NCI-H1417 treated with DMSO at 0.1 percent for 48 hours (cell line): ENCODE measurements at places on chromosomes 5 and 9.

GRCh38 chr5:122902263-122902662 is 56.9 kb downstream of the SNX24 start:
- DNase-seq: no peak

- DNase-seq: no peak
These were observed 19.2 kb upstream of the HMGCS1 start for GRCh38 chr5:43332401-43332800.

DNA sequence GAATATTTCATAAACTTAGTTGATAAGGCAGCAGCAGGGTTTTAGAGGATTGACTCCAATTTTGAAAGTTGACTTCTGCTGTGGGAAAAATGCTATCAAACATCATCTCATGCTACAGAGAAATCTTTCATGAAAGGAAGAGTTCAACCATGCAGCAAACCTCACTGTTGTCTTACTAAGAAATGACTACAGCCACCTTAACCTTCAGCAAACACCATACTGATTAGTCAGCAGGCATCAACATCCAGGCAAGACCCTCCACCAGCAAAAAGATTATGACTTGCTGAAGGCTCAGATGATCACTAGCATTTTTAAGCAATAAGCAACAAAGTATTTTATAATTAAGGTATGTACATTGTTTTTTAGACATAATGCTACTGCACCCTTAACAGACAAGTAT is 7.6 kb downstream of the TMEM174 start:
- DNase-seq: no peak

GRCh38 chr9:77000330-77000729 is 19.1 kb upstream of the FOXB2 start:
- no peak for DNase-seq

- DNase-seq: no peak
These were observed 41.8 kb upstream of the HRH2 start for GRCh38 chr5:175616083-175616482.

DNA sequence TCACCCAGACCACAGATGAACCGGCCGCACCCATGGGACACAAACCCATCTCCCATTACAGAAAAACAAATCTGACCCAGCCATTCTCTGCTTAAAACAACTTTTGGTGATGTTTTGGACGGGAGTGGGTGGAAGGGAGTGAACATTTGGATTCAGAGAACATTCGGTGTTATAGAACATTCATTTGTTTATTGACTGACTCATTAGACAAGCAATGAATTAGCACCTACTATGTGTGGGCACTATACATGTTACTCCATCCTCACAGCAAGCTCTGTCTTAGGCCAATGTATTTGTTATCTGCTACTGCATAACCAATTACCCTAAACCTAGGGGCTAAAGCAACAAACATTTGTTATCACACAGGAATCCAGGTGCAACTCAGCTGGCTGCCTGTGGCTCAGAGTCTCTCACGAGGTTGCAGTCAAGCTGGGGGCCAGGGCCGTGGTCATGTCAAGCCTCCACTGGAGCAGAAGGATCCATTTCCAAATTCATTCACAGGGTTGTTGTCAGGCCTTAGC is 5.1 kb upstream of the ERGIC1 start:
- no peak for DNase-seq

DNA sequence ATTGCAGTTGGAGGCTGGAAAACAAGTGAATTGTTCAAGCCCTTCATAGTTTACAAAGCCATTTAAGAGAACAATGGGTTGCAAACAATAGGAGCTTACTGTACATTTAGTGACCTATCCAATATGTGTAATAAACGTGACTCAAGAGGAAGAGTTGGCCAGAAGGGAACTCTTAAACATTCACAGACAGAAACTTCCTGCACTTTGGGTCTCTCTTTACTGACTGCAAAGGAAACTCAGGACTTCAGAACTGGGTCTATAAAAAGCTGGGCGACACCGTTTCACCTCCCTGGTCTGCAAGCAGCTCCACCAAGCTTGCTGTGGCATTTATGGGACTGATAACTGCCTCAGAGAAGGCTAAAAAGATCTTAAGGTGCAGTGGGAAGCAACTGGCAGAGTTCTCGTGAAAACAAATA is 48.7 kb upstream of the SPATA31D4 start:
- no peak for DNase-seq

DNA sequence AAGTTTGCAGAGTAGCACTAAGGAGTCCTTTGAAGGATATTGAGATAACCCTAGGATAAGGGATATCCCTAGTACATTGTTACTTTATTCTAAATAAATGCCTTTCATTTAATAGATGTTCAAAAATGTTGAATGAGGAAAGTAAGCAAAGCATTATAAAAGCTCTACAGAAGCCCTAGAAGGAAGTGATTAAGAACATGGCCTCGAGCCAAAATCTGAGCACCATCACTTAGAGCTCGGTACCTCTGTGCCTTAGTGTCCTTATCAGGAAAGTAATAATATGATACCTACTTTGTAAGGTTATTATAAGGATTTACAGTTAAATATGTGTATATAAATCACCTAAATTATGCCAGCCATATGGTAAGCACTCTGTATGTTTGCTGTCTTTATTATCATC is 242.6 kb downstream of the KIAA0825 start:
- DNase-seq: no peak

DNA sequence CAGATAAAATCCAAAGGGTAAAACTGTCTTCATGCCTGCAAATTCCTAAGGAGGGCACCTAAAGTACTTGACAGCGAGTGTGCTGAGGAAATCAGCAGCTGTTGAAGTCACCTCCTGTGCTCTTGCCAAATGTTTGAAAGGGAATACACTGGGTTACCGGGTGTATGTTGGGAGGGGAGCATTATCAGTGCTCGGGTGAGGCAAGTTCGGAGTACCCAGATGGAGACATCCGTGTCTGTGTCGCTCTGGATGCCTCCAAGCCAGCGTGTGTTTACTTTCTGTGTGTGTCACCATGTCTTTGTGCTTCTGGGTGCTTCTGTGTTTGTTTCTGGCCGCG is 727 bp upstream of the ADRB2 start:
- DNase-seq: no peak

GRCh38 chr5:55582256-55582655 is 47.5 kb upstream of the PLPP1 start:
- DNase-seq: no peak

DNA sequence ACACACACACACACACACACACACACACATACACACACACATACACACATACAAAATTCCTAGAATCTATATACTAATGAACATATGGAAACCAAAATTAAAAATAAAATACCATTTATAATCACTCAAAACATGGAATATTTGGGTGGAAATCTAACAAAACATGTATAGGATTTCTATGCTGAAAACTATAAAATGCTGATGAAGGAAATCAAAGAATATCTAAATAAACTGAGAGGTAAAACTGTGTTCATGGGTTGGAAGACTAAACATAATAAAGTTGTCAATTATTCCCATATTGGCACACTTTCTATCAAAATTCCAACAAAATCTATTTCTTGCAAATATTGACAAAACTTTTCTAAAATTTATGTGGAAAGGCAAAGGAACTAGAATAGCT is 25.4 kb upstream of the NANS start:
- DNase-seq: no peak

DNA sequence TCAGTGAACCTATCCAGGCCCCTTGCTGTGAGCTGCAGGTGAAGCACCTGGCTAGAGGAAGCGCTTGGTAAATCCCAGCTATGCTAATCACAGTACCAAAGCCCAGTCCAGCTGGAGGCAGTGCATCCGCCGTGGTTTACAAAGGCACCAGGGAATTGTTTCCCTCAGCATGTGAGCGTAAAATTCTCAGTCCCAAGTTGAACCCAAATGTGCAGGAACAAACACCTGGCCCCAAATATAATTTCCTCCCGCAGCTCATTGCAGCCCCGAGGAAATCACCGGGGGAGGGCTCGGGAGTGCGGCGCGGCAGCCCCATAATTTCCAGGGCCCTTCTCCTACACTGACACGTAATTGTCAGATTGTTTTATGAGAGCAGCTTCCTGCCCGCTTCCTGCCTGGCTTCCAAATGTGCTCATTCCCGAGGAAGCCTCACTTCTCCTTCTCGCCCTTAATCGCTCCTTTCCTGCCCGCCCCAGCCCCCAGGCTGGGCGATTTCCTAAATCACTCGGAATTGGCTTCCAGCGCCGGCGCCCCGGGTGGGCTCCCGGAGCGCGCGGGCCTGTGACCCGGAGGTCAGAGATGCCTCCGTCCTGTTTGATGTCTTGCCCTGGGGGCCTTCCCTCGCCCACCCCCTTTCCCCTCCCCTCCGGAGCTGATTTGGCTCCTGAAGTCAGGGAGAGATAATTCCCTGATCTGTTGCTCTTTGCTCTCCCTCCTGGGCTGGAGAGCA is 134.4 kb downstream of the FGF1 start:
- peak; percentile 29 for DNase-seq

GRCh38 chr5:147073098-147073497 is 161.7 kb upstream of the STK32A start:
- no peak for DNase-seq

- no peak for DNase-seq
These were observed 1019.0 kb downstream of the CDH18 start for GRCh38 chr5:18968966-18969365.

- DNase-seq: no peak
These were observed 448.4 kb upstream of the ITGA1 start for GRCh38 chr5:52339285-52339684.

GRCh38 chr5:111228520-111229220 is 4.5 kb downstream of the CAMK4 start:
- DNase-seq: no peak

DNA sequence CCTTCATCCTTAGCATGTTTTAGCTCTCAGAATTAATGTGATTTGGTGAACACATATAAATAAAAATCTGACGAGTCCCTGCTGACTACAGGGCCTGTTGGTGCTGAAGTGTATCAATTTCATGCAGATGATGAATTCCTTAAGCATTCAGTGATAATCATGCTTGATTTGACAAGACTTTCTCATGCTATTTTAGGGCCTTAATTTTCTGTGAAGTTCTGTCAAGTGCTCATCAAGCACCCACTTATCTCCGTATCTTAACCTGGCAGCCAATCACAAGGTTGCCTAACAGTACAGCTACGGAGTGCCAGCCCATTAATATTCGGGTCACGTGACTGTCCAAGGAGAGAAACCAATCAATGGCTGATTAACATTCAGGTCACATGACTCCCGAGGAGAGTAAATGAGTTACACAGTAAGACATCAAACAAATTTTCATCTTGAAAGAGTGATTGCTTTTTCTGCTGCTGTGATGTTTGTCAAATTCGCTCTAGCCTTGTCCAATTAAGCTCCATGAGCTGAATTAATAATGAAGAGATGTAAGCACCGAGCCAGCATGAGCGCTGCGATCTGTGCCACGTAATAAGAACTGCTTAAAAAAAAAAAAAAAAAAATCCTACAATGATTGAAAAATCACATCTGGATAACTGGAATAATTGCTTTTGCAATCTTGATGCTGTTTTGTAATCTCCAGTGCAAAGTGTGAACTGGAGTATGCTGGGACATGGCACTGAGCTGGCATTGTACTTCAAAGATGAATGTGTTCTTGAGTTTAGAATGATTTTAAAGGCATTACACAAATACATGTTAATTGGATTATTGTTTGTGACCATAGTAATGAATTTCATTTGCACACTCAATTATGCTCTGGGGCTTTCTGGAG is 104.3 kb upstream of the SPATA31D4 start:
- DNase-seq: no peak

DNA sequence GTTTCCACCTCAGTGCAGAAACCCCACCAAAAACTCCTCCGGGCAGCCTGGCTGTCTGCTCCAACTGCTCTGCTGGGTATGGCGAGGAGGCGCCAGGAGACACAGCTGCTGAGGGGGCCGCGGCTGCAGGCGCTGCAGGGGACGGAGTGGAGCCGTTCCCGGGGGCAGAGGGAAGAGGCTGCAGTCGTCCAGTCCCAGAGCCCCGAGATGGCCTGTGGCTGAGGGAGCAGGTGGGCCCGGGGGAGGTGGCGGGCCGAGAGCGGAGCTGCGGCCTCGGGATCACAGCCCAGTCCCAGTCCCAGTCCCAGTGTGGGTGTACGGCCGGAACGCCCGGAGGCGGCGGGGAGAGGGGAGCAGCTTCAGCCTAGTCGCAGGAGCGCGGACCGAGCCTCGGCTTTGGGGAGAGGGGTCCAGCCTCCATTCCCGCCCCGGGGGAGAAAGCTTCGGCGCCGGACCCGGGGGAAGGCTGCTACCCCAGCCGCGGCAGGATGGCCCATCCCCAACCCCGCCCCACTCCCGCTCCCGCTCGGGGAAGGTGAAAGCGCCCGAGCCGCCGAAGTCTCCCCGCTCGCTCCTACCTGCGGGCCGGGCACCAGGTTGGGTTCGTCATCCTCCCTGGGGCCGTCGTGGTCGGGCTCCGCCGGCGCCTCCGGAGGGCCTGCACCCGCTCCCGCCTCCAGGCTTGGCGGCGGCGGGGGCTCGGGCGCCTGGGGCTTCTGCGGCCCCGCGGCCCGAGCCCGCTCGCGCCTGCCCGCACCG is 513 bp downstream of the FAM193B start:
- no peak for DNase-seq

DNA sequence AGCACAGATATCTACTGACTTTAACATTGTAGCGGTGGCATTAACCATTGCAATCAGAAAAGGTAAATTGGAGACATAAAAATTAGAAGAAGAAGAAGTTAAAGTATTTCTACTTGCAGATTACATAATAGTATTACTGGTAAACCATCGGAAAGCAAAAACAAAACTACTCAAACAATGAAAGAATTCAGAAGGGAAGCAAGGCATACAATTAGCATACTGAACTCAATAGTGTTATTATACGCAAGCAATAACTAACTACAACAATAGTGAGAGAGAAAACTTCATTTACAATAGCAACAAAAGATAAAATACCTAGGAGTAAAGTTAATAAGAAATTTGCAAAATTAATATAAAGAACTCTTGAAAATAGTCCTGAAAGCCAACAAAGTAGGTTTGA is 6.6 kb upstream of the TEX53 start:
- no peak for DNase-seq

GRCh38 chr5:141532726-141533125 is 43.8 kb downstream of the PCDHGC5 start:
- no peak for DNase-seq

DNA sequence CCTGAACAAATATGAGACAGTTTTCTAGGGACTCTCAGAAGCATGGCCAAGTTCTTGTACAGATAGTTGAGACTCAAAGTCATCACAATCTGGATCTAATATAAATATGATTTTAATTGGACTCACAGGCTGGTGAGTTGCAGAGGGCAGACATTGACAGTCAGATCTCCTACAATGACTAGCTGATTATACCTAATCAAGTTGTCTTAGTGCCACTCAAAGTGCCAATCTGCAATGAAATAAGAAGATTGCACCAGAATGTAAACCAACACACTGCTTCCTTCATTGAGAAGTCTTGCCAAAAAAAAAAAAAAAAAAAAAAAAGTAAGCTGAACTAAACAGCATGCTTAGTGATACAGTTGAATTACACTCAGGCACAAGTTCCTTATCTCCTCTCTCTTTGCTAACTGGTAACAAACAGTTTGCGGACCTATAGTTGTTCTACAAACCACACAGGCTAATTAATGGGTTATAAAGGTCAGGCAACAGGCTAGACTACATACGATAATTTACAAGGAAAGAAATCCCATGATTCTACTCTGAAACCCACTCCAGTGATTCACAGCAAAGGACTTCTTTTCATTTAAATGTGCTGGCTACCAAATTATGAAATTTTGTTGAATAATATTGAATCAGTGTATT is 107.3 kb upstream of the NIPBL start:
- no peak for DNase-seq
